ENCODE measurements at places on chromosomes 16 and 17.

- DNase-seq = no peak
Measured at GRCh38 chr17:62134397-62134796, 69.3 kb upstream of the MED13 start.

GRCh38 chr17:27348196-27348595 lies 54.3 kb downstream of the WSB1 start:
- no peak for DNase-seq

- DNase-seq = no peak
Measured at GRCh38 chr16:76182041-76182635, 95.1 kb upstream of the CNTNAP4 start.

GRCh38 chr16:50696575-50697420 lies 3.4 kb downstream of the NOD2 start:
- peak; percentile 73 for DNase-seq

- DNase-seq = no peak
Measured at GRCh38 chr17:18139949-18140348, 31.4 kb downstream of the MYO15A start.

DNA sequence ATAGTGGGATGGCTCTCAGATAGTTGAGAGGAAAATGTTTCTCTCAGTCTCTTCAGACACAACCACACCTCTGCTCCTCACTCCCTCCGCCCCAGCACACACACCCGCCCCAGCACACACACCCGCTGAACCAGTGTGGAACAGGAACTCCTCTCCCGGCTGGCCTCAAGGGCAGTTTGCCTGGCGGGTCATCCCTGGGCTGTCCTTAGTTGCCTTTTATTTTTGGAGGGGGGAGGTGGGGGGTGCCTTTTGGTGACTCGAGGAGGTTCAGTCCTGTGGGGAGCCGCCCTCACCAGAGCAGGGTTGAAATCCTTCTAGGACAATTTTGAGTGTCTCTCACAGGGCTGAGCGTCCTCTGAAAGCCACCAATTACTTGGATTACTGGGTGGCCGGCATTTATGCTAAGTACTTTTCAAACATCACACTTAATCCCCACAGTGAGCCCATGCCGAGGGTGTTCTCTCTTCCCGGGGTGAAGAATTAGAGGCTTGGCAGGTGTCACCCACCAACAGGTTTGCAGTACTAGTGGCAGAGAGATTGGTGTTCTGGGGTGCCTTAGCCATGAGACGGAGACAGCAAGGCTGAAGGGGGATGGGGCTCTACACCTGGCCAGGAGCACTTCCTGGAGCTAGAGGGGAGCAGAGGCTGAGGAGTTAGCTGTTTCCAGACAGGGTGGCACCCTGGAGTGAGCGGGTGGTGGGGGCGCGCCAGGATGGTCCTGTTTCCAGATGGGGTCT lies 2.8 kb downstream of the RASD1 start:
- no peak for DNase-seq

DNA sequence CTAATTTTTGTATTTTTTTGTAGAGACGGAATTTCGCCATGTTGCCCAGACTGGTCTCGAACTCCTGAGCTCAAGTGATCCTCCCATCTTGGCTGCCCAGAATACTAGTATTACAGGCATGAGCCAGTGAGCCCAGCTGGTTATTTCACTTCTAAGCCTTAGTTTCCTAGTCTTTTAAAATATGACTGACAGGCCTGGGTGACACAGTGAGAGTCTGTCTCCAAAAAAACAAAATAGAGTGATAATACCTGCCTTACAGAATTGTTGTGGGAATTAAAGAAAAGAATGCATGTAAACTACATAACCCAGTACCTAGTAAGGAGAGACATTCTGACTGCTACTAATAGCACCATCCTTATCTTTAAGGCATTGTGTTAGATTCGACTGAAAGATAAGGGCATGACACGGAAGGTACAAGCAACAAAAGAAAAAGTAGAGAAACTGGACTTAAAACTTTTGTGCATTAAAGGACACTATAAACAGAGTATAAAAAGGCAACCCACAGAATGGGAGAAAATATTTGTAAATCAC lies 11.6 kb downstream of the TOM1L2 start:
- DNase-seq = no peak

- no peak for DNase-seq
Measured at GRCh38 chr17:79977708-79978547, 57.7 kb downstream of the TBC1D16 start.

DNA sequence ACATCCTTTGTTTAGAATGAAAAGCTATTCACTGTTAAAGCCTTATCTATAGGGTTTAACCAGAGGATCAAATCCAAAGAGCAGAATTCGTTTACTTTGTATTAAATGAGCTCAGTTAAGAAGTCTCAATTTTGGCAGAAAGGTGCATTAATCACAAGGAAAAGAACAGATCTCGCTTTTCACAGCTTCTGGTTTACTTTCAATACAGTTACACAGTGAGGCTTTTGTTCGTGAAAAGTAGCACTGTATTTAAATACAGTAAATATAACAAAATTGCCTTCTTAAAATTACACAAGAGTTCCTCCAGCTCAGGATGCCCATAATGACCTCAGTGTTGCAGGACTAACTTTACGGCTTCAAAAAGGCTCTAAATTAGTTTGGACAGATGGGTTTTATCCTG lies 669.1 kb upstream of the SALL1 start:
- no peak for DNase-seq

- DNase-seq = no peak
Measured at GRCh38 chr16:66227766-66228530, 138.5 kb upstream of the CDH5 start.

DNA sequence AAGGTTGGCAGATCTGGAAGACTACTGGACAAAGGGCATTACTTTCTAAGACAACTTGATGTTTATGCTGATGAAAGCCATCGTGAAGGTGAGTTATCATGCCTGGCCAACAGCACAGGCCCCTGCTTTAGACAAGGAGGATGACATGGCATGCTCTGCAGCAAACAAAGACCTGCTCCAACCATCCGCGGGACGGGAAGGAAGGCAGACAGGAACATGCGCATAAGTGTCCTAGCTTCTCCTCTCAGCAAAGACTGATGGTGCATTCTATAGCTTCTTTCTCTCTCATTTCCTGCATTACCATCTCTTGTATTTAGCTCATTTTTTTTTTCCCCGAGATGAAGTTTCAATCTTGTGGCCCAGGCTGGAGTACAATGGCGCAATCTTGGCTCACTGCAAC lies 5.4 kb downstream of the NPLOC4 start:
- DNase-seq = no peak

- DNase-seq = no peak
Measured at GRCh38 chr16:19410435-19411171, 7.1 kb upstream of the TMC5 start.

DNA sequence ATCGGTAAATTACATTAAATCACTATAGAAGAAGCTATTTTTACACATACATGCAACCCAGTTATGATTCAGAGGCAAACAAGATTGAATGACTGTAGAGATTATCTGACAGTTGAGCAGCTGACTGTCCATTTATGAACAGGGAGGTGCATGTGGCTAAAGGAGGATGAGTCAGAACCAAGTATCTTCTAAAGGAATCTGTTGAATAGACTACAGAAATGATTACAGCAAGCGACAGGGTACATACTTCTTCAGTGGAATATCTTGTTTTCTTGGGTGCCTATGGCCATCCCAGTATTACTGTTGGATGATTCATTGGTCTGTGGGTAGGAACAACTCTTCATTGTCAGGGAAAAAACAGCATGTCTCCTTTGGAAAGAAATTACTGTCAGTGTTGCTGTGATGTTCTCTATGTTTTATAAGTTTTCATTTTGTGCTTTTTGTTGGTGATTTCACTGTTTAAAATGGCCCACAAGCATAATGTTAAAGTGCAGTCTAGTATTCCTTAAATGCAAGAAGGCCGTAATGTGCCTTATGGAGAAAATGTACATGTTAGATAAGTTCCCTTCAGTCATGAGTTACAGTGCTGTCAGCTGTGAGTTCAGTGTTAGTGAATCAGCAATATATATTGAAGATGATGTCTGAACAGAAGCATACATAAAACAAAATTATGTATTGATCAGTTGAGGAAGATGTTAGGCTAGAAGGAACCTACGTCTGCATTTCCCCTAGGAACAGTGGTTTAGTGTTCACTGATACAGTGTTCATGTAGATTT lies 27.0 kb downstream of the CBFB start:
- no peak for DNase-seq

DNA sequence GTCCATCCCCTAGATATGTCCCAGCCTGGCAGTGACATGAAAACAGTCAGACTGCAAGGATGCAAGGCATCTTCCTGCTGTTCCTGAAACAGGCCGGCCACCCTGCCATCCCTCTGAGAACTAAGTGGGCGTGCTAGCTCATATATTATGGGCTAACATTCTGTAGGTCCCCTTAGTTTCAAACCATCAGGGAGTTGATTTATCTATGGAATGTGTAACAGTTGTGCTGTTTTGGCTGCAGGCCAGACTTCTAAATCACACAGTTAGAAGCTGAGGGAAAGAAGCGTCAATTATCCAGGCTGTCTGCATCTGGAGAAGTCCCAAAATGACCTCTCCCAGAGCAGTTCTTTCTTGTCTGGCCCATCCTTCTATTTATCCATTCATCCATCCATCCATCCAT lies 102.7 kb upstream of the DNAH9 start:
- DNase-seq = no peak

DNA sequence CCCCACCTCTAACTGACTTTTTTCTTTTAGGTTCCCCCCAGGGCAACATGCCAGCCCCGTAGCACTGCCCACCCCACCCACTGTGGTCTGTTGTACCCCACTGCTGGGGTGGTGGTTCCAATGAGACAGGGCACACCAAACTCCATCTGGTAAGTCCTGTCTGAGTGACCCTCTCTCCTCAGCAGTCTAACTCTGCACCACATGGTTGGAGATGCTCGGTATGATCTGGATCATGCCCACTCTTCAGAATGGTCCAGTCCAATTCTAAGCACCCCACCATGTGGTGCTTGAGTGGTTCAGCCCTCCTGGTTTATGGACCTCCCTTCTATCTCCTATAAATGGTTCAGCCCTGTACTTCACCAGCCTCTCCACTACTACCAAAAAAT lies 5.9 kb downstream of the KDM6B start:
- no peak for DNase-seq

- DNase-seq = peak; percentile 9
Measured at GRCh38 chr16:19389246-19389645, 28.4 kb upstream of the TMC5 start.

GRCh38 chr17:28119560-28119959 lies 77.1 kb downstream of the NLK start:
- no peak for DNase-seq

DNA sequence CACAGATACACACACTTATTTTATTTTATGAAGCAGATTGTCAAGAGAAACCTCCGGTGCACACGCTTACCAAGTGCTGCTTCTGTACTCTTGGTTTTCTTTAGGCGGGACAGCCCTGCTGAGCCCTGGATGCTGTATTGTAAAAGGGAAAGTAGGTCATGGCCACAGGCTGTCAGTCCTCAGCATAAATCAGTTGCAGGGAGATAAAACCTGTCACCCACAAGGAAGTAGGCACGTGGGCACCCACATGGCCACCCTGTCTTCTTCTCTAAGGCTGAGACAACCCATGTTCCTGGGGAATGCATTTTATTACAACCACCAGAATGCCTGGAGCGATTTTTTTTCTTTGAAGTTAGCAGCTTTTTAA lies 59.3 kb downstream of the ASIC2 start:
- peak; percentile 6 for DNase-seq

DNA sequence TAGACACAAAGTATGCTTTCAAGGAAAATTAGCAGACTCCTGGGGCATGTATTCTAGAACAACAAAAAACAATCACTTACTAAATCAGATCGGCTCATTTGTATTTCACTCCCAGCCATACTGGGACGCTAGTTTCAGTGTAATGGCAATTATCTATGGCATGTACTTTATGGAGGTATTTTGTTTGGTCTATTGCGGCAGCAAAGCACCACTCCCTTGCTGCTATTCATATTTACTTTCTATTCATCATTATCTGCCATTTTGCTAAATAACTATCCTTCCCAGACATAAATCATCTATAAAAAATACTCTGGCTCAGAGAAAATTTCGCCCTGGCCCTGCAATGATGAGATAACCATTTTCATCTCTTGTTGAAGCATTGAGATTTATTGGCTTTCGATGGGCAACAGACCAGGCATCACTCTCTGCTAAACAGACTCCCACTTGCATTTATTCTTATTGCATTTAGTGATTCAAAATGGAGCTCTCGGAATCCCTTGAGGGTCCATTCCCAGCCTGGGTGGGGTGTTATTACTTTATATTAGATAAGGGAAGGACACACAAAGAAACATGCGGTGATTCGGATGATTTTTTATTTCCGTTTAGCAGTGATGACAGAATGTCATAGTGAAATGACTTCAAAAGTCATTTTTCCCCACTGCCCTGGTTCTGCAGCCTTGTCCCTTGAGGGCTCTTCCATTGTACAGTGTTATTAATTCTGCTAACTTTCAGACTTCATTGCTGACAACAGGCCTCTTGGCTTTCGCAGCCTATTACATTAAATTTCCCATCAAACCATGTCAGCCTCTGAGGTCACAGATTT lies 225.8 kb downstream of the IRX3 start:
- DNase-seq = no peak

DNA sequence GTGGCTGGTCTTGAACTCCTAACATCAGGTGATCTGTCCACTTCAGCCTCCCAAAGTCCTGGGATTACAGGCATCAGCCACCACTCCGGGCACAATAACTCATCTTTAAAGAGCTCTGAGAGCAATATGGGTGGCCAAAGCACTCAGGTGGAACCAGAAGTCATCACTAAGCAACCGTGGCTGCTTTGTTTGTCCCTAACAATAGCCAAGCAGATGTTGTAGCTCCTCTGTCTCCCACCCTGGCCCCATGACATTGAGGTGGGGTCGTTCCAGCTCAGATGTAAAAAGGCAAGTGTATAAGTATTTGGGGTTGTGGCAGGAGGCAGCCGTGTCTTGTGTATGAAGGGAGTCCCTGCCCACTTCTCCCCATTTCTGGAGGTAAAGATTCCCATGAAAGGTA lies 3.7 kb upstream of the SCIMP start:
- DNase-seq = no peak

DNA sequence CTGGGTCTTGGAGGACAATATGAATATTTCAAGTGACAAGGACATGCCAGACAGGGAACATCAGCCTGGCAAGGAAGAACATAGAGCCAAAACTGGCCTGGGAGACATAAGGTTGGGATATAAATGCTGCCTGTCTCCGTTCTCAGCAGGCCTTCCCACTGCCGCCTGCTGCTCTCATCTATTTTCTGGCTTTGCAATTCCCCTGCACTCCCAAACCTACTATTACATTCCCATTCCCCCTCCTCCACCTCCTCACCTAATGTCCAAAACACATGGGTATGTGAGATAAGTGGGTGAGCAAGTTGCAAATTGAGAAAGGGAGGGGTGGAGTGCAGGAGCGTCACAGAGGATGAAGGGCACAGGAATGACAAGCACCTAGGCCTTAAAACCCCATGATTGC lies 244.3 kb upstream of the CDH8 start:
- no peak for DNase-seq

DNA sequence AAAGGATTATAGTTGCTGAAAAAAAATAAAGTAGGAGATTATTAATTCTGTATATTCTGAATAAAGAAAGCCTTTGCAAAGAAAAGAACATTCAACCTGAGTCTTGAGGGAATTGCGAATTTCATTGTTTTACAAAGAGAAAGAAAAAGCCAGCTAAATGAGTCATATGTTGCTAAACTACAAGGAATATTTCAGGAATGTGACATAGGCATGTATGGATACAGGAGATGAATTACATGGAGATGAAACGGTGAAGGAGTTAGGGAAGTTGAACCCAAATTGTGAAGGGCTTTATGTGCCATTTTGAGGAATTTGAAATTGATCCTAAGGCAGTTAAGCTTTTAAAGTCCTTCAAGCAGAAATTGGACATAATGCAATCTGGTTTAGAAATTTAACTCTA lies 177.3 kb upstream of the RBL2 start:
- no peak for DNase-seq
